Upper lobe of right lung (tissue), 1 donor: ENCODE measurements at places on chromosomes 2 and 18. TPM values are rescaled to one million over a fixed set of nuclear protein-coding genes. Genes with fewer than 3 reads are reported as not detected.

RIT2 gene
- total RNA-seq: not detected

DSG3 gene
- 0.12 TPM for total RNA-seq

FSHR gene
- total RNA-seq: not detected

DNA sequence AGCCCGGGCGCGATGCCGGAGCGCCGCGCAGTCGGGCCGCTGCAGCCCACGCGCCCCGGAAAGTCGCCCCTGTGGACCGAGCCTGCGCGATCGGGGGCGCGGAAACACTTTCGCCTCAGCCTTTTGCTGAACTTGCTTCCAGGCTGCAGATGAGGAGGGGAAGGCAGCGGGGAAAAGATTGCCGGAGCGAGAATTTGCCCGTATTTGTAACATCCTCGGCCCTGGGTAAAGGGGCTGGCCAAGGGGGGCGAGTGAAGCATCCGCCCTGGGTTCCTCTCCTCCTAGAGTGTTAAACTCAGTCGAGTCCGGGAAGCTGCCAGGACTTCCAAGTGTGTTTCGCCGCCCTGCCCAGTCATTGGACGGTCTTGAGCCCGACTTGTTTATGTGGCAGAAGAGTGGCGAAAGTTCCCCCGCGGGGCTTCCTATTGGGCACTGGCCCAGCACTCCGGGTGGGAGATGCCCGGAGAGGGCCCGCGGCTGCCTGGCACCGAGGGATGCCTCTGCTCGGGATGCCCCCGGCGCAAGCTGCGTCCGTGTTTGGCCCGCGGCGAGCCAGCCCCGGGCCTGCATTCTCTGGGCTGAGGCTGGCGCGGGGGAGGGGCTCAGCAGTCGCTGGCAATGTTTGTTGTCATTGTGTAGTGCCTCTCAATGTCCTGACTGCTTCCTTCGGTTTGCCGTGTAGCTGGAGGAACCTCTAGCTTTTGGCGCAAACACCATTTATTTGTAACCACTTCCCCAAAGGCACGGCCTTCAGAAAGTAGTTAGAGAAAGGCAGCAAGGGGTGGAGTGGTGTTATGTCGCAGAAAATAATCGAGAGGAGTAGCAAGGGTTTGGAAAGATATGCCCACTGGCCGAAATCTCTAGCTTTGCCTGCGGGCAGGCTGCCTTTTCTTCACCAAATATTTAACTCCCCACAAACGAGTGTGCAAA is 1.1 kb downstream of the CYBRD1 start:
- DNase-seq: peak; percentile 86

GRCh38 chr2:173962583-173963110 is 2.5 kb downstream of the SP3 start:
- DNase-seq: no peak

- DNase-seq: no peak
Observed at GRCh38 chr2:154447727-154448418, 250.6 kb upstream of the KCNJ3 start.

- no peak for DNase-seq
Observed at GRCh38 chr2:215961981-215962380, 51.4 kb downstream of the MREG start.

- DNase-seq: no peak
Observed at GRCh38 chr2:18077231-18077630, 198.8 kb downstream of the KCNS3 start.

DNA sequence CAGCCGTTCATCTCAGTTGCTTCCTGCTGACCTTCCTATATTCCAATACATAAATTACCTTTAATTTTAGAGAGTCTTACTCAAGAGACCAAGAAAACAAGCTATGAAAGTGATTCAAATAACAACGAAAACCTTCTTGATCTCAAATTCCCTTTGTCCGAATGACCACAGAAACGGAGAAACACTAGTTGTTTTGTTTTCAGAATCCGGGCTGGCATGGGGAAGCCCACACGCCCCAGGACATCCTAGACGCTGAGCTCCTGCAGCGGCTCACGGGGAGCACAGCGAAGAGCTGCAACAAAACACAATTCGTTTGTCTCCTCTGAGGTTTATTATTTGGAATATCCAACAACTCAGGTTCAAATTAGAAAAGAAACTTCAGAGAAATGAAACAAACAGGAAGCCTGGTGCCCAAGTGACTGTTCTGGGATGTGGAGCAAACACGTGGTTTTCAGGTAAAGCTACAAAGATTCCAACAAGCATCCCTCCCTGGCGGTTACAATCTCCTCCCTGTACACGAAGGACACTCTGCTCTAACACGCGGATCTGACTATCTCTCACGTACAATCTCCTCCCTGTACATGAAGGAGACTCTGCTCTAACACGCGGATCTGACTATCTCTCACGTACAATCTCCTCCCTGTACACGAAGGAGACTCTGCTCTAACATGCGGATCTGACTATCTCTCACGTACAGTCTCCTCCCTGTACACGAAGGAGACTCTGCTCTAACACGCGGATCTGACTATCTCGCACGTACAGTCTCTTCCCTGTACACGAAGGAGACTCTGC is 237.5 kb downstream of the TWIST2 start:
- no peak for DNase-seq

DNA sequence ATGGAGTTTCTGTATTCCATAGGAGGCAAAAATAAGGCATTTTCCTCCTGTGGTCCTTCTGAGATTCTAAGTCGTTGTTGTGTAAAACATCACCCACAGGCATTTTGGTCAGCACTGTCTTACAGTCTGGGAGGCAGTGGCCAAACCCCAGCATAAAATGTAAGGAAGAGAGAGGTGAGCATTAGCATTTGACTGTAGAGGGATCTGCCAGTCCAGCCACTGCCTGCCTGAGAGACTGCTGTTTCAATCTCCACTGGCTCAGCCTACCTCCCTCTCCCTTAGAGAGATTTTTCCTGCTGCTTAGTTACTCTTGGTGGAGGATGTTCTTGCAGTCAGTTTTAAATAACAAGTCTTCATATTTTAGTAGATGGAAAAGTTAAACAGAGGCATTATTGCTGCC is 77.0 kb downstream of the ARHGEF33 start:
- DNase-seq: no peak

DNA sequence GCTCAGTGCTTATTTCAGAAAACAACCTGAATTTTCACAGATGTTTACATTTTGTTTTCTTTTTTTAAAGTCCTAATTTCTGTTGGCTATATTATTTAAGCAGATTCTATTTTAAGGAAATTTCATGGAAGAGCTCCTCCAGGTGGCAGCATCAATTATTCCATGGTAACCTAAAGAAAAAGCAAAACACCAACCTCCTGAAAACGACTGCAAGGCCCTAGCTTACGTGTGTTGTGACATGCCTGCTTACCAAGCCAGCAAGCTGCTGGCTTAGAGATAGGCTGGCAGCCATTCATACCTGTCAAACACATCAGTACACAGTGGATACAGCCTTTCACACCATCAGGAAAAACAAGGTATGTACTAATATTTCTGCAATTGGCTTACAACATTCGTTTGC is 64.9 kb downstream of the LPIN2 start:
- no peak for DNase-seq
